ENCODE measurements at places on chromosomes 3 and 15.

- no peak for DNase-seq
Observed at GRCh38 chr3:63528325-63529000, 124.0 kb upstream of the SNTN start.

DNA sequence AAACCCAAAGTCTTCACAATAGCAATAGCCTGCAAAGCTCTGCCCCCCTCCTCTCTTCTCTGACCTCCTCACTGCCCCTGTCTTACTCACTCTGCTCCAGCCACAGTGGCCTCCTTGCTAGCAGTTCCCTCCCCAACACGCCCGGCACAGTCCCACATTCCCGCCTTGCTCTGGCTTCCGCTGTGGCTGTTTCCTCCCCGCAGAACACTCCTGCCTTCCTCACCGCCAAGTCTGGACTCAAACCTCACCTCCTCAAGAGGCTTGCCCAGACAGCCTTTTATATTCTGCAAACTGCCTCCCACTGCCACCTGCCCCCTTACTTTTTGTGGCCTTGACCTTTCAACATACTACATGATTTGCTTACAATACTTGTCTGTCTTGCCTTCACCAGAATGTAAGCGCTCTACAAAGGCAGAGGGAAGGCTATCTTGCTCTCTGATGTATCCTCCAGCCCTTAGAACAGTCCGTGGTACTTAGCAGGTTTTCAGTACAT is 406 bp upstream of the MPI start:
- no peak for DNase-seq

DNA sequence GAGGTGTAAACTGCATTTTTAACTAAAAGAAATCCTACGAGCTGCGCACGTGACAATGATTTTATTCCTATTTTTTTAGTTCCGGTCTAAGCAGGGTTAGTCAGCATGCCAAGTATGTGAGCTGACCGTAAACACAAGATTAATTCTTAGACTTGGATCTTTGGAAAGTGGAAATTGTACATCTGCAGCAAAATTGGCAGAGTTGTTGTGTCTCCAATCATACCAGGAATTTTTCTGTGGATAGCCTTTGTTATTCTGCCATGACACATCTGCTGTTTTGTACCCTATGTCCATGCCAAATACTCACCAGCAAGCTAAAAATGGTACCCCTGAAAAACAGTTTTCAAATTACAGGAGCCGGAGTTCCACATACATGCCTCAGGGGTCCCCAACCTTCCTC is 562.5 kb downstream of the UNC13C start:
- DNase-seq = no peak

- DNase-seq = no peak
Observed at GRCh38 chr15:88982304-88982945, 69.2 kb upstream of the MFGE8 start.

- peak; percentile 67 for DNase-seq
Observed at GRCh38 chr15:68054628-68055223, 611 bp downstream of the PIAS1 start.

DNA sequence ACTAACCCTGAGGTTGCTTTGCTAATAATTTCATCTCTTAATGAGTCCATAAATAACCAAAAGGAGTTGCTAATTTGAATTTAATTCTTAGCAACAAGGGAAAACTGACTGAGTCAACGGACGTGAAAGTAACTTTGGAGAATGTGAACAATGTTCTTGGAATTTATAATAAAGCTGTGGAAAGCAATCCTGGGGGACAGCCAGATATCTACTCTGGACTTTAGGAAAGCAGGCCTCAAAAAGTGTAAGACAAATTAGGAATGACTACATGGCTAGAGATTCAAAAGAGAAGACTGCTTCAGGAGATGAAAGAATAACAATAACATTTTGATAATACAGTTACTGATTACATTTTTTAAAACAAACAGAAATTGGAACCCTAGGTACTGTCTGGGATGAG is 318.4 kb upstream of the COL8A1 start:
- no peak for DNase-seq

DNA sequence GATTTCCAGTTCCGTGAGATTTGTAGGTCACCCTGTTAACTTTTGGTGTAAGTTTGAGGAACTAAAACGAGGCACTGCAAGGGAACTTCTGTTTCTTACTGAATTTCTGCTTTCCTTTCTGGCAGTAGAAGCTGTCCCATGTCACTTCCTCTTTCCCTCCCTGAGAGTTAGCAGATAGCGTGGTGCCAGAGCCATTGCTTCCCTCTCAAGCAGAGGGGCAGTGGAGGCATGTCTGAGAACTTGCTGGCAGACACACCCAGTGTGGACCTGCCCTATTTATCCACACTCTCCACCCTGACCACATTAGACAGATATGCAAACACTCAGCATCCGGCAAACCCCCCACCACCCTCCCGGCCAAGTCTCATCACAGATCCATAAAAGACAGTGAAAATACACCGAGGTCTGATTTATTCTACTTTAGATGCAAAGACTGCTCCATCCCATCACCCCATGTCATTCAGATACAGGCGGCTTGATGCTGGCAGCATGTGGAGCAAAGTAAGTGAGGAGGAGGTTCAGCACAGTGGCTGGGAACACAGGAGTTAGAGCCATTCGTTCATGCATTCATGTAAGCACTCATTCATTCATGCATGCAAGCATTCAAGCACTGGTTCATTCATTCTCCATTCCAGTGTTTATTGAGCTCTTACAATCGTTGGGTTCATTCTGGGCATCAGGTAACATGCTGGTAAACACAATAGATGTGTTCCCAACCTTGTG is 324.7 kb downstream of the SHQ1 start:
- no peak for DNase-seq

GRCh38 chr3:38519651-38520050 is 23.5 kb downstream of the EXOG start:
- no peak for DNase-seq

GRCh38 chr15:52291204-52291603 is 4.4 kb downstream of the MYO5C start:
- no peak for DNase-seq

DNA sequence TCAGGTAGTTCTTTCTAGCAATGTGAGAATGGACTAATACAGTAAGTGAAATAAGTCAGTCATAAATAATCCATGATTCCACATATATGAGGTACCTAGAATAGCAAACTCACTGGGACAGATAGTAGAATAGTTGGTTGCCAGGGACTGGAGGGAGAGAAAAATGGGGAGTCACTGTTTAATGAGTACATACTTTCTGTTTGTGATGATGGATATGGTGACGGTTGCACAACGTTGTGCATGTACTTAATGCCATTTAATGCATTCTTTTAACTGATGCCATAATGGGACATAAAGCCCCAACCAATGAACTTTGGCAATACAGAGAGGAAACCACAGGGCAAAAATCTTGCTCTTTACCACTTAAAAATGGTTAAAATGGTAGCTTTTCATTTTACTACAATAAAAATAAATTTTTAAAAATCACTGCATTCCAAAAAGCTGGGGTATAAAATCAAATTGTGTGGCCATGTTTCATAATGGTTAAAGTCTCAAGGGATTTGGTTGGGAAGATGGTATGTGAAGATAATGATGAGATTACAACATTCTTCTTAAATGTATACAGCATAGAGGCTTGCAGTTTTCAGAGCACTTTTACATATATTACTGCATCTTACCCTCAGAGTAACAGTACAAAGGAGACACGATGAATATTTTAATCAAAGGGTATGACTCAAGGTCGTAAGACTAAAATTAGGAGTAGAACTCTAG is 45.2 kb downstream of the ADAM10 start:
- no peak for DNase-seq

GRCh38 chr3:79178471-79179180 is 589.2 kb downstream of the ROBO1 start:
- DNase-seq = no peak

DNA sequence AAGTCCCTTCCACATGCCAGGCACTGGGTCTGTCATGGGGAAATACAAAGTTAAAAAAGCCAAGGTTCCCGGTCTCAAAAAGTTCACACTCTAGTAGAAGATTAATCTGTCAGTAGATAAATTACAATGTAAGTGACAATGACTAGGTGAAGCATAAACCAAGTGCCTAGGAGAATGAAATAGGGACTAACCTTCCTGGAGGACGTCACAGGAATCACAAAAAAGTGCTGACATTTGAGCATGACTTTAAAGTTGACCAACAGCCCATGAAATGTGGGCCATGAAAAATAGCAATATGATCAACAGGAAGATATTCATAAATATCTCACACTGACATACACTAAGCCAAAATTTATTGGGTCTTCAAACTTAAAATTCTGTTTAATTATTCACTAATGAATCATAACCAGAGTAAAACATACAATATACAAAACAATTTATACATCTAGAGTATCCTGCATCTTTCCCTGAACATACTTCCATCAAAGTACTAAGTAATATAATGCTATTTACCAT is 20.0 kb downstream of the COPS2 start:
- no peak for DNase-seq

DNA sequence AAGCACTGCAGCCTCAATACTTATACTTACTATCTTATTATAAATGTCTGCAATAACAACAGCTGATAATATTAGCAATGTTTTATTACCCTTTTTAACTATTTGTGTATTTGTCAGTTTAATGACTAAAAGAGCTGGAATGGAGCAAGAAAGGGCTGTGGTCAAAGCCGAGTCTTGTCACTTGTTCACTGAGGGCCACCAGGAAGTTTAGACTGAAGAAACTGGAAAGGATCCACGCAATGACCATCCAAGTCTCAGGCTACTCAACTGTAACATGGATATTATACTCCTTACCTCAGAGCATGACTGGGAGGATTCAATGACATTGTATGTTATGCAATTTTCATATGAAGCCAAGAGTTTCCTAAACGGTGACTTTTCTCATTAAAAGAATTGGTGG is 90.4 kb downstream of the TJP1 start:
- no peak for DNase-seq

Data from progenitor cell of endocrine pancreas (in vitro differentiated cells).